ENCODE measurements at places on chromosomes 4 and X. TPM values are rescaled to one million over a fixed set of nuclear protein-coding genes. Genes with fewer than 3 reads are reported as not detected.
A peak's percentile ranks its signal among the peaks of the same experiment; 100 is the strongest.

NPY1R gene
- polyA plus RNA-seq: not detected

CETN2 gene
- polyA plus RNA-seq: 36.0 TPM

ZFP42 gene
- polyA plus RNA-seq: not detected

GRCh38 chrX:1283741-1284140, 15.1 kb downstream of the CSF2RA start:
- DNase-seq: no peak

- peak; percentile 29 for DNase-seq
These were observed 13.7 kb upstream of the TMPRSS11B start for GRCh38 chr4:68259191-68259590.

GRCh38 chrX:119871245-119871598, 311 bp downstream of the RNF113A start:
- DNase-seq: no peak

GRCh38 chr4:128858879-128859671, 49.6 kb downstream of the JADE1 start:
- no peak for DNase-seq

Data from mammary epithelial cell (primary cell).